ENCODE measurements at places on chromosomes 5 and 9.

DNA sequence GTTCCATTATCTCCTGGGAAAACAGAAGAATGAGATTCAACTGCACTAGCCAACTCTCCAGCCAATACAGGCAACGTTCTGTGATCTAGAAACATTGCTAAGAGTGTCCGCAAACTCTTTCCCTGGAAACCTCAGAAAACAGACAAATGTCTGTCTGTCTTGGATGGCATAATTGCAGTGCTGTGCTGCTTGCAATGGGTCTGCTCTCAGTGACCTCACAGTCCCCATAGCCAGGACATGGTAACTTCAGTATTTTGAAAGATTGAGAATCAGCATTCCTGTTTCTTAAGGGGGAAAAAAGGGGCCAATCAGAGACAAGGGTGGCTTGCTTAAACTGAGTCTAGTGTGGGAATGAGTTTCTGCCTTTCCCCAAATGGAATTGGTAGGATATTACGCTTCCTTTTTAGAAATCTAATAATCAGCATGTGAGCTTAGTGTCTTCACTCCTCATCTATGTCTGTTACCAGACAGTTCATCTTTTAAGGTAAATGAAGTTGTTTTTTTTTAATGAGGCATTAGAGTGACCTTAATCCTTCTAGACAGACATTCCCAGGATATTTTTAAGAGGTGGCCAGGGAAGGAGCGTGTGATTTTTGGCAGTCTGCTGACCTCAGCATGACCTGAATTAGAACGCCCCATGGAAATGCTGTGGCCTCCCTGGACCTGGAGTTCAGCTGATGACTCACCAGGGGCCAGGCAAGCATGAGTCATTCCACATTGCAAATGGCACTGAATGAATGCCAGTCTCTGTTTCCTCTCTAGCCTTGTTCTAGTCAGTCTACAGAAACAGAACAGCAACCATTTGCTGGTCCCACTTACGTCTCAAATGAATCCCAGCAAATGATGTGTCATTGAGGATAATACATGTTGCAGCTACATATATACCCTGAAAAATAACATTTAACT, 210.2 kb upstream of the ACTBL2 start:
- no peak for DNase-seq

GRCh38 chr9:136077491-136077890, 17.6 kb downstream of the NACC2 start:
- DNase-seq: no peak

DNA sequence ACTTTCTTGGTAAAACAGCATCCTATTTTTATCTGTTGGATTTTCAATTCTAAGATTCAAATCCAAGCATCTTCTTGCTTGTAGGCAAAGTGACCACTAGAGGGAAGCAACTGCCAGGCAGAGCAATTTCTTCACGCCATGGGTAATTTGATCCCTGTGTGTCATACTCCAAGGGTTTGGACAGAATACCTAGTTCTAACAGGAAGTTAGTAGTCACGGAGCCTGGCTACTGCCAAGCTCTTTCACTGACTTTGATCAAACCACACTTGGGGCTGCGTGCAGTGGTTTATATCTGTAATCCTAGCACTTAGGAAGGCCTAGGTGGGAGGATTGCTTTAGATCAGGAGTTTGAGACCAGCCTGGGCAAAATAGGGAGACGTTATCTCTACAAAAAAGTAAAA, 473.6 kb upstream of the TNC start:
- DNase-seq: no peak

DNA sequence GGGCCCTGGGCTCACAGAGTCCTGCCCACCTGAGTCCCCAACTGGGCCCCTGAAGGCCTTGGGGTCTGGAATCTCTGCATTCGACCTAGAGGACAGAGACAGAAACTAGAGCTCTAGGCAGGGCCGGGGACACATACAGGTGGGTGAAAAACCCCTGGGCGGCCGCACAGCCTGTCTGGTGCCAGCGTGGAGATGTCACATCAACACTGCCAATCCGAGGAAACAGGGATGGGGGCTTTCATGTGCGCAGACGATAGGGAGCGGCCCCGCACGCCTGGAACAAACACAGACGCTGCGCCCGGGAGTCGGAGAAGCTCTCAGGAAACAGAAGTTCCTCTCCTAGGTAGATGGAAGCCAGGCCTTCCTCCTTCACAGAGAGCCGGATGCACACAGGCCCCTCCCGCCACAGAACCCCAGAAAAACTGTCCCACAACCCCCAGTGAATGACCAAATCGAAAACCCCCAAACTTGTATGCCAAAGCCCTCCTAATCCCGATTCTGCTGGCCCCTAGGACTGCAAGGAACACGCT, 1.8 kb downstream of the GRM6 start:
- DNase-seq: no peak

DNA sequence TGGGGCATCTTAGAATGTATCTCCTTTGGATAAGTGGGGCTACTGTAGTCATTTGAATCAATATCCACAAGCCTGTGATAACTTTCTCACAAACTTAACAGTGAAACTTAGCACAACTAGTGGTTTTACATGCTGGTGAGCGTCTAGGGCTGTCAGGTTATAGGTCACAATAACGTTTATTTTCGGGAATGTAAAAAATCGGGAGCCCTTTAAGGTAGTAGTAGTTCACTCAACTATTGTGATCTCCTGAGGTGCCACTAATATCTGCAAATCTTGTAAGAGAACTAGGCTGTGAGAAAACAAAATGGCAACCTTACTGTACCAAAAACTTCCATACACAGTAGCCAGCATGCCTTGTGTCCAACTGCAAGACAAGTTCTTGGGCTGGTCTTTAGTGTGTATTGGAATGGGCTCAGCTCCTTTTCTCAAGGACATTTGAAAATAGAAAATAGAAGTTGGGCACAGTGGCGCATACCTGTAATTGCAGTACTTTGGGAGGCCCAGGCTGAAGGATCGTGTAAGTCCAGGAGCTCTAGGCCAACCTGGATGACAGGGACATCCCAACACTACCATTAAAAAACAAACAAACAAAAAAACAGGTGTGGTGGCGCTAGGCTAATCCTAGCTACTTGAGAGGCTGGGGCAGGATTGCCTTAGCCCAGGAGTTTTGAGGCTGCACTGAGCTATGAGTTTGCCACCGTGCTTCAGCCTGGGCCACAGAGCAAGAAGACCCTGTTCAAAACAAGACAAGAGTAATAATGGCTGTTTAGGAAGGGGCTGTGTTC, 5.2 kb upstream of the PKN3 start:
- DNase-seq: no peak

GRCh38 chr9:30459156-30459555, 1925.3 kb upstream of the ACO1 start:
- no peak for DNase-seq

GRCh38 chr5:73820326-73820725, 194.3 kb downstream of the ARHGEF28 start:
- no peak for DNase-seq

GRCh38 chr9:123360161-123361085, 4.4 kb downstream of the CRB2 start:
- DNase-seq: peak; percentile 74

- DNase-seq: no peak
Measured at GRCh38 chr9:6695121-6695814, 49.7 kb upstream of the GLDC start.

DNA sequence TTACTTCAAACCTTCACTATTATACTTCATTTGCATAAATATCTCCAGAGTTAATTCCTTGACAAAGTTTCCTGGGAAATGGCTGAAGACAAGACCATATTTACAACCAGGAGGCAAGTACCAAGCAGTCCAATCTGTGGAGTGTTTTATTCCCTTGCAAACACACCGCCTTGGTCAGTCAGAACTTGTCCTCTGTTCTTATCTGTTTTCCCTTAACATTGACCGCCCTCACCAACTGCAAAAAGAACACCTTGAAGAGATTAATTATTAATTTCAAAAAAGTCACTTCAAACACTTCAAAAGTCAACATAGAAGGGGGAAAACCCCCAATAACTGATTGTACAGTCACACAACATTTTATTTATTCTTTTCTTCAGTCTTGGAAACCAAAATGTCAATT, 269.0 kb upstream of the RGMB start:
- no peak for DNase-seq

- DNase-seq: no peak
Measured at GRCh38 chr5:9332026-9332425, 213.8 kb downstream of the SEMA5A start.

DNA sequence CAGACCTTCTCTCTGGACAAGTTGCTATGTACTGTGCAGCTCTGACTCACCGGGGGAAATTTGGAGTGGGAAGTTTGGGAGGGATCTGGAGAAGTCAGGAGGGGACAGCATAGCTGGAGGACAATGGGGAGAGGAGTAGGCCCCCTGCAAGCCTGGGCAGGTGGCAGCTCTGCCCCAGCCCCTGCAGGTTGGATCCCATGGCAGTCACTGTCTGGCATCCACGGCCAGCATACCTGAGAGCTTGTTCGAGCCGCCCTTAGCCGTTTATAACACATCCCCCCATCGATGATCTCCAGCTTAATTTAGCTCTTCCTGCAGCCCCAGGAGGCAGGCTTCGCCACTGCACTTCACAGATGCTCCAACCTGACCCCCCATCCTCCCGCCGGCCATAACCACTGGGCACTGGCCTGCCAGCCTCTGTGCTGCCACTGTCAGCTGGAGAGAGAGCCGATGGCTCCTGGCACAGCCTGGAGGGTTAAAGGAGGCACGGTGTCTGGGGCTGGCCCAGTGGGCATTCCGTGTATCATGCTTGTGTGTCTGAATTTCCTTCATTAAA, 57.7 kb upstream of the RNU6ATAC start:
- DNase-seq: no peak

- DNase-seq: no peak
Measured at GRCh38 chr5:42812620-42813019, 928 bp upstream of the SELENOP start.

DNA sequence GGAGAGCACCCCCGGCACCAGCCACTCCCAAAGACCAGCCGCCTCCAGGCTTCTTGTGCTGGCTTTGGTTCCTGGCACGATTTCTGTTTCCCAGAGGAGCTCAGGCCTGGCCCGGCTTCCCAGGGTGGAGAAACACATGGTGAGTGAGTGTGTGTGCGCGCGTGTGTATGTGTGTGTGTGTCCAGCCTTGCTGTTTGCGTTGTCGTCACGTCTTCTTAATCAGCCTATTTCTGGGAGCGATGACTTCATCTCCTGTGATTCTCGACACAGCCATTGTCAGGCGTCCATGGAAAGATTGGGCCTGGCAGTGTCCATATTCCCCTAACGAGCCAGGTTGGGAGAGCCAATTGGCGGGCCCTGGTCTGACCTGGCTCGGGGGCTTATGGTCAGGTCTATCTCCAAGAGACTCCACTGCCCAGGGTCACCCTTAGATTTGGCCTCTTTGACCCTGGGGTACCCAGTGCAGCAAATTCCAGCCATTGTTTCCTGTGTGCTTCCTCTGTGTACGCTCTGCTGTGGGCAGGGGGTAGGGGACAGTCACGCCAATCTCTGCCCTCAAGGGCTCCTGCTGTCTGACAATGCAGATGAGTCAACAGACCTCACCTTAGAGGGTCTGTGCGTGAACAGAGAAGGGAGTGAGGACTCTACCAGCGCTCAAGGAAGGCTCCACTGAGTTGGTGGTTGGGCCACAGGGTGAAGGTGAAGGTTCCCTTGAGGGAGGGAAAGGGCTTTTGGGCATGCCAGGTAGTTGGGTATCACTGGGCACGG, 73.8 kb downstream of the DAB2IP start:
- no peak for DNase-seq

GRCh38 chr5:147403651-147404640, 105.9 kb downstream of the DPYSL3 start:
- DNase-seq: no peak

DNA sequence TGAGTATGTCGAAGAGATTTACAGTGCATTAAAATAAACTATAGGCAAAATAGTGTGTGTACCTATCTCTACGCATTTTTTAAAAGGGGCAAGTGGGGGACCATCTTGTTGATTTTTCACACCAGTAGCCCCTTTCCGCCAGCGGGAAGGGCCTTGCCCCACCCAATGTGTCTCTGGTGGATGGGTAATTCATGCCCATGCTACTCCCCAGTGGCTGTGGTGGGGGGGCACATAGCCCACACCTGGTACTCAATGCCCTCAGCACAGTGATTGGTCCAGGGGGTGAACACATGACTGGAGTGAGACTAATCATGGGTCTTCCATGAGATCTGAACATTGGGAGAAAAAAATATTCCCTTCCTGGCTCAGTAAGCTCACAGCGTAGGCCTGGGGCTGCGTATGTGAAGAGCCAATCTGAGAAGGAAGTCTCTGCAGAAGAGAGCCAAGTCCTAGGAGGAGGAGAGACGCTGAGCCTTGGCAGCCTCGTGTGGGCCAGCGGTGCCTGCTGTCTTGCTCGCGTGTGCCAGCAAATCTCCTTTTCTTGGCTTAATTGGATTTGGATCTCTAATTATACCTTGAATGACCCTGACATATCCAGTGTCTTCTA, 103.4 kb downstream of the ADAMTS2 start:
- no peak for DNase-seq

DNA sequence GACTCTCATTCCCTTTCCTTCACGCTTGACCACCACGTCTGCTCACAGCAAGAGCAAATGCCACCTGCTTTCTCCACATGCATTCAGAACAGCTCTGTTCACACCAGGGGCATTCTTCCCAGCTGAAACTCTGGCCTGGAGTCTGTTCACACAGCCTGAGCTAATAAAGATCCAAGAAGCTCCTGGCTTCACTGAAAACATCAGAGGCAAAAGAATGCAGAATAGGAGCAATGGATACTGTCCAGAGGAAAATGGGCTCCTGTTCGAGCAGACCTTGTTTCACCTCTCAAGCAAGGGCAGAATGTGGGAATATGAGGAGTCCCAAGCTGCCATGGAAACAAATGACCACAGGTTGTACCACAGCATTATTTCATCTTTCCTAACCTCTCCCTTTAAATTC, 402.7 kb upstream of the TNC start:
- DNase-seq: no peak

DNA sequence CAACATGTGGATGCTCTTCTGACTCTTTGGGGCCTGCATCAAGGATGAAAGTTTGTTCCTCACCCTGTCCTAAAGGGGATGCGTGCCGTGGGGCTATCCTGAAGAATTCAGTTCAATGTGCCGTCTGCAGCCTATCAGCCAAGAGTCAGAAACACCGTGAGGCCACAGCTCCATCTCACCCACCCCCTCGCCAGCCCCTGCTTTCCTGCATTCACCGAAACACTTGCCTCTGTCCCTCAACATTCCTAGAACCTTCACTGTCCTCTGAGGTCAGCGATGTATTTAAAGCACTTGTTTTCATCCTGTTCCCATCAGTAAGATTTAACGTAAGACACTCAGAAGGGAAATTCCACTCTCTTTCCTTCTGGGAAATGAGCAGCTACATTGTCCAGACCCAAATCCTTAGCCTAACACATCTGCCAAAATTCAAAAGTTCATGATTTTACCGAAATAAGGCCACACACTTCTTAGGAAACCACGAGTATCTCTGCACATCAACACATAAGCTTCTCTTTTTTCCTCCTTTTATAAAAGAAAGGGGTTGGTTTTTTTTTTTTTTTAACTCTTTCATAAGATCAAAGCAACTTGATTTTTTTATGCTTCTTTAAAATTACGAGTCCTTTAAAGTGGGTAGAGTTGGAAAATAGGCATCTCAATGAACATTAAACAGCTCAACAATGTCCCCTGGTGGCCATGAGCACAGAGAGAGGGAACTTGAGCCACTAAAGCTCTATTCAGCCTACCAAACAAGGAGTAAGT, 100.7 kb downstream of the SUSD1 start:
- no peak for DNase-seq

GRCh38 chr5:168479166-168479565, 7.1 kb upstream of the RARS1 start:
- DNase-seq: no peak
